ENCODE measurements at places on chromosomes 16 and 17.

DNA sequence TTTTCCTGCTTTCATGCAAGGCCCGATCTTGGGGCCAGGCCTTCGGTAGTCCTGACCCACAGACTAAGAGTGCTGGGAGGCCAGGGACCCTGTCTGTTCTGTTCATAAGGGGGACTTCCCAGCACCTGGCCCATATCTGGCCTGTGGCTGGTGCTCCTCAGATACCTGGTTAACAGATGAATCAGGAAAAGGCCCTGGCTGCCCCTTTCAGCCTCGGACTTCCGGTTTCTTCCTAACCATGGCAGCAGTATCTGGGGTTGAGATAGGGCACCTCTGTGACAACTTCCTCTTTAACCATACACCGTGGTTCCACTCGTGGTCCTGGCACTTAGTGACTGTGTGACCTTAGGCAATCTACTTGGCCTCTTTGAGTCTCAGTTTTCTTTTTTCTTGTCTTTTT is 18.4 kb downstream of the PLCG2 start:
- no peak for DNase-seq

DNA sequence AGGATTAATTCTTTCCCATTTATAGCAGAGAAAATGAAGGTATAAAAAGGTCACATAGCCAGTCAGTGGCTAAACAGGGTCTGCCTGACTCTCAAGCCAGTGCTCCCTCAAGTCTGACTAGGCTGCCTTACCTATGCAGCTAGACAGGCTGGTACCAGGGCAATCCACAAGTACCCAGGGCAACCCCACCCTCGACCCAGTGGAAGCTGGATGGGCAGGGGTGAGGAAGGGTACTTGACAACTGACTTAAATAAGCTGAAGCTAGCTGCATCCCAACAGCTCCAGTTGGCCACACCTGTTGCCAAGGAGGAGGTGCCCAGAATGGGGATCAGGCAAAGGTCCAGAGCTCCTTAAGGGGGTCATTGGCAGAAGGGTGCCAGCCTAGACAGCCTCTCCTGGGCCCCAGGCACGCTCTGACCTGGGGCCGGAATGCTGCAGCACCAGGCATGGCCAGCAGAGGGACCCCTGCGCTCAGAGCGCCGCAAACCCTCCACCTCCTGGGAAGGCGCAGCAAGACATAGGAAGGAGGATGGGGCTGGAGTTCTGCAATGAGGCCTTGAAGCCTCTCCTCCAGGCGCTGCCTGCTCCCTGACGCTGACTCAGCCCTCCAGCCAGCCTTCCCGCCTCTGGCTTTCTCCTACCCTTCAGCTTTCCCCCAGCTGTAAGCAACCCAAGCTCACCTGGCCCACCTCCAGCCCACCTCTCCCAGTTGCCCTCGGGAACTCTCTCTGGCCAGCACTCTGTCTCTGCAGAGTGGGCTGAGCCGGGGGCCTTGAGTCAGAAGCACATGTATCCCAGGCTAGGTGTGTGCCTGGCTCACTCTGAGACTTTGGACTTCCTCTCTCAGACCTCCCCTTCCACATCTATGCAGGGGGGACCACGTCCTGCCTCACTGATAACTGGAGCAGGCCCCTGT is 28.8 kb downstream of the MPP2 start:
- DNase-seq: peak; percentile 66

DNA sequence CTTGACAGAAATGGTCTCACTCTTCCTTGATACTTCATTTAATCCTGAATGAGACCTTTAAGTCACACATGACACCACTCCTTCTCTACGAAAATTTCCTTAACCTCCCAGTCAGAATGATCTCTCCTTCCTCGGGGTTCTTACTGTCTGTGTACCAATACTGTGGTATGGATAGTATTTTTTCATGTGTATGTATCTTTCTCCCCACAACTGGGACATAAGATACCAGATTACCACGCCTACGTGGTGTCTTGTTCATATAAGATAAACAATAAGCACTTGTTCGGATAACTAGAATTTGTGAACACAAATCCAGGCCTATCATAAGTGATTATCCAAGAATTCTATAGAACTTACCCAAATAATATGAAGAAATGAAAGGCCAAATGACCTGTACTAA is 11.3 kb downstream of the NUP88 start:
- no peak for DNase-seq

- no peak for DNase-seq
Measured at GRCh38 chr17:20216853-20217252, 207.7 kb downstream of the SPECC1 start.

GRCh38 chr16:80988756-80989155 is 17.9 kb downstream of the CMC2 start:
- no peak for DNase-seq

DNA sequence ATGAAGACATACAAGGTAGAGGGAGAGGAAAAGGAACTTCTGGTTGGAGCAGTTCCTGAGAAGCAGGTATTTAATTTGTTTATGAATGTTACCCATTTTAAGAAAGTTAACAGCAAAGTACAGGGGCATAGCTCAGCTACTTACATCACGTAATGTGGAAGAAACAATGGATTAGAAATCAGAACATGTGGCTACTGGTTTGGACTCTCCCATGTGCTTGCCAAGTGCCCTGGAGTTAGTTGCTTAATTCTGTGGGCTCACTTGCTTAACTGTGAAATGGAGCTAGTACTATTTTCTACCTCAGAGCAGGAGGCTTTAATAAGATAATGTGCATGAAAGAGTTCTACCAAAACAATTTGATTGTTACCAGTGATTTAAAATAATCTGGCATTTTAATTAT is 27.3 kb downstream of the RSPRY1 start:
- DNase-seq: no peak

DNA sequence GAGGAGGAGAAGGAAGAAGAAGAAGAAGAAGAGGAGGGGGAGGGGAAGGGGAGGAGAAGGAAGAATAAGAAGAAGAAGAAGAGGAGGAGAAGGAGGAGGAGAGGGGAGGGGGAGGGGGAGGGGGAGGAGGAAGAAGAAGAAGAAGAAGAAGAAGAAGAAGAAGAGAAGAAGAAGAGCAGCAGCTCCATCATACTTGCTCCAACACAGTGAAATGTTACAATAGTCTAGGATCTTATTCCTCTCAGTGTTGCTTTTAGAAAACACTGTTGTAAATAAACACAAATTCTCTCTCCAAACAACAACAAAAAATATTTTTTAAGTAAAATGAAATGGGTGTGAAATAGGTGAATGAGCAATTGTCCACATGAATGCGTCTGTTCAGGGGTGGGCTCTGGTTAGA is 126.6 kb upstream of the KCNJ16 start:
- no peak for DNase-seq

DNA sequence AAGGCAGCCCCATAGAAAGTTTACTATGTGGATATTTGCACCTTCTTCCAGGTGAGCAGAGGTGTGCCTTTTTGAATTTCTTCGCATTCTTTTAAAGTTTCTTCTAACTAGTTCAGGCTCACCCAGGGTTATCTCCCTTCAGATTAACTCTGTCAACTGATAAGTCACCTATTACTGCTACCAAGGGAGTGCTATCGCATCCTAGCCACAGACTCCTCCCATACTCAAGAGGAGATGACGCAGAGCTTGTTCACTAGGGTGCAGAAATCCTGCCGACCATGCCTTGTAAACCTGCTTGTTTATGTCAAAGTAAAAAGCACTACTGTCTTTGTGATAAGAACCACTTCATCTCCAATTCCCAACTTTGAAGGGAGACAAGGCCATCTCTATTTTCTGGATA is 390.1 kb downstream of the RBFOX1 start:
- DNase-seq: no peak

- DNase-seq: no peak
Measured at GRCh38 chr17:27807567-27808470, 7.5 kb upstream of the NOS2 start.

GRCh38 chr17:13346081-13346533 is 255.6 kb downstream of the HS3ST3A1 start:
- DNase-seq: no peak

DNA sequence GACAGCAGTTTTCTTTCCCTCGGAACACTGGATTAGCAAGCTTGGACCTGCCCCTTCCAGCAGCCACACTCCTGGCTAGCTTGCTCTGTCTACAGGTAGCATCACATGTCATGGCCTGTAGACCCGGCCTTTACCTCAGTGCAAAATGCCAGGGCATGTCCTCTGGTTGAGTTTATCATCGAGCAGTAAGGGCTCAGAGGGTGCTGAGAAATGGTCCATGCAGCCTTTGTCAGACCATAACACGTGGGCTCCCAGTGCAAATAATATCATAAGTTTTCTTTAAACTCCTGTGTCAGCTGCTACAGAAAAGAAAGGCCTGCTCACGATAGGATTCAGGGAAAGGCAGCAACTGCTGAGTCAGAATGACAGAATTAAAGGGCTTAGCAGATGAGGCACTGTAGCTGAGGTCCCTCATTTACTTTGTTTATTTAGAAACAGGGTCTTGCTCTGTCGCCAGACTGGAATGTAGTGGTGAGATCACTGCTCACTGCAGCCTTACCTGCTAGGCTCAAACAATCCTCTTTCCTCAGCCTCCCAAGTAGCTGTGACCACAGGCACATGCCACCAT is 8.0 kb upstream of the GNA13 start:
- DNase-seq: no peak

GRCh38 chr17:8951206-8951605 is 14.3 kb downstream of the PIK3R5 start:
- no peak for DNase-seq

- DNase-seq: no peak
Measured at GRCh38 chr17:62126292-62126691, 61.2 kb upstream of the MED13 start.

- DNase-seq: no peak
Measured at GRCh38 chr17:79985361-79985942, 50.2 kb downstream of the TBC1D16 start.

DNA sequence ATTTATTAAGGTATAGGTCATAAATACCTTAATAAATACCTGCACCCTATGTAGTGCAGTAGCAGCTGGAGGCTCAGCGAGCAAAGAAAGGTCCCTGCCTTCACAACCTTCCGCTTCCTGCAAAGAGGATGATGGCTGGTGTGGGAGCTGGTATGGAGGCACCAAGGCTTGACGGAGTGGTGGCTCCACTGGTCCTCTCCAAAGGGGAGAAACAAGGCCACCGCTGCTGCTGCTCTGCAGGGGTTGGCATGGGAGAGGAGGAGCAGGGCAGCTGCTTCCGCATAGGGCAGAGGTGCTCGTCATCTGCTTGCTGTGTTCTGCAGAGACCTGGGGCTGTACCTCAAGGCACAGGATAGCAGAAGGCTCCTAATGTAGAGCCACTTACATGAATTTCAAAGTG is 52.8 kb downstream of the NDEL1 start:
- no peak for DNase-seq

- DNase-seq: no peak
Measured at GRCh38 chr16:64351121-64351520, 770.7 kb downstream of the CDH11 start.

GRCh38 chr16:67223992-67224391 is 2.9 kb upstream of the TMEM208 start:
- DNase-seq: no peak

GRCh38 chr16:78098087-78098486 is 1.4 kb upstream of the WWOX start:
- DNase-seq: no peak

DNA sequence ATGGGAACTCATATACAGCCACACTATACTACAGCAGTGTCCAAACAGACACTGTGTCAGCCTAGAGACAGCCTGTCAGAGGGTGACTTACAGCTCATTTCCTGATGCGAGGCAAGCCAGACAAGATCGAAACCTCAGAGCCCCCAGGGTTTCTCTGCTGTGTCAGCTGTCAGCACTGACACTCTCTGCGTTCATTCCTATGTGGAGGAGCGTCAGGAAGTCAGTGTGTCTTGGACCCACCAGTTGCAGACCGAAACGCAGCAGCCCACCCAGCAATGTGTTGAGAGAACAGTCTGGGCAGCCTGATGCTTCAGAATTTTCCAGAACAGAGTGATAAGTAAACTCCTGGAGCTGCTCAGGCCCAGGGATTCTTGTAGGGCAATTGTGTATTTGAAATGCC is 20.6 kb upstream of the MAPT start:
- no peak for DNase-seq
